ENCODE measurements at places on chromosomes 7 and 10.
A peak's percentile ranks its signal among the peaks of the same experiment; 100 is the strongest.

DNA sequence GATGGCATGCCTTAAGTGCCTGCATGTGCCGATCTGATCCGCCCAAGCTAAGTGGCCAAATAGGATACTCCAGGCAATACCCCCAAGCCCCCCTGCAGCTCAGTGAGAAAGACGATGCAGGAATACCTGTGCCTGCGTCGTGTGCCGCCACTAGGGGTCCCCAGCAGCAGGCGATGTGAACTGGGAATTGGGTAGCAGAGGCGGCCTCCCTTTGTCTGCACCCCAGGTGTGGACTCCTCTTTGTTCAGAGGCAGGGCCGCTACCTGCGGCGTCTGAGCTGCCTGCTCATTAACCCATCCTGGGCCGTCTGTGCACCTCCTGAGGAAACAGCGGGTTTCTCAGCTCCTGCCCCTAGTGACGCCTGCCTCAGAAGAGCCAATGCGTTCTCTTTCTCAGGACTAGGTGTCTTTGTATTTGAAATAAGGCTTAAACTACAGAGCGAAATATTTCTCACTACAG is 4.8 kb upstream of the CHN2 start:
- DNase-seq = peak; percentile 76

GRCh38 chr10:23370106-23370505 is 25.5 kb upstream of the C10orf67 start:
- no peak for DNase-seq

- no peak for DNase-seq
Measured at GRCh38 chr7:5302577-5302976, 19.8 kb downstream of the SLC29A4 start.

GRCh38 chr7:65295409-65295808 is 78.2 kb upstream of the ZNF92 start:
- no peak for DNase-seq

GRCh38 chr7:57071-57470 is 135.3 kb upstream of the FAM20C start:
- DNase-seq = no peak

DNA sequence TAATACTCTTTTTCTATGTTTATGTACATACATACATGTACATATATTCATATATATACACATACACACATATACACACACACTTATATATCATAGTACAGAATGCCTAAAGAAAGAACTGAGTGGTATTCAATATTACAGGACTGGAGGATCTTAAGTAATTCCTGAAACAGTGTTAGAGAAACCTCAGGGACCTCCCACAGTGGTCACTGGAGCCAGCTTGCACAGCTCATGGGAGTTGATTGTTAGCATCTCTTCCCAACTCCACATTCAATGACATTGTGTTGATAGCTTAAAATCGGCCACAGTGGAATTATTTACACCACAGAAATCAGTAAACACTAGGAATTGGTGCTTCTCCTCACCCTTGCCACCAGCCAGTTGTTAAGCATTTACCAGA is 6.0 kb downstream of the LRRC17 start:
- DNase-seq = no peak

DNA sequence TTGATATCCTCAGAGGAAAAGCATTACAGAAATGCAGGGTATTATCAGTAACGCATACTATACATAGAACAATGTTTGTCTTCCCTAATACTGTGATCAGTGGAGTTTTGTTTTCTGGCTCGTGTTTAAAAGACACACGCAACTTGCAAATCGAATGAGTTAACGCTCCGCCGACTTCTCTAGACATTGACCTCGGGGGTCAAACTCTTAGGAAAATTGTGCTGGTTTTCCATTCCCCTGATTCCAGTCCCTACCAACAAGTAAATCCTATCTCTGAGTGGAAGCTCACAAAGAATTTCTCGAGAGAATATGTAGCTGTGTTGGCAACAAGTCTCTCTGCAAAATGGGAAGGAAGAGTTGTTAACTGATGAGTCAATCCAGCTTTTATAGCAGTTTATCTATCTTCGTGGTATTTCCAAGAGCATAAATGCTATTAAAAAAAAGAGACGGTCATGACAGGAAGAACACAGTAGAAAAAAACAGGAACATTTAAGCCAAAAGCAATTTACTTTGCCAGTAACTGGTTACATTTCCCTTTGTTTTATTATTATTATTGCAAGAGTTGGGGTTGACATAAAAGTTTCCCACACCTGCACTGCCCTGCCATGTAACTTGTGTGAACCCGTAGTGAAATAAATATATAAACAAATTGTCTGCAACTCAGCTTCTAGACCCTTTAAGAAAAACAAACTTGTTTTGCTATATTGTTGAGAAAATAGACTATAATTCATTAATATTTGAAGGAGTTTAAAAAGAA is 144.4 kb downstream of the ARID5B start:
- DNase-seq = peak; percentile 20
